A549 (cell line): ENCODE measurements at places on chromosomes 6 and 20. TPM values are rescaled to one million over a fixed set of nuclear protein-coding genes. Genes with fewer than 3 reads are reported as not detected.

The ARID1B gene
- polyA plus RNA-seq: 13.5 to 14.3 TPM (median 14.1 TPM) in 3 replicates

GRCh38 chr20:16553684-16554083 lies 19.6 kb downstream of the KIF16B start:
- no peak for DNase-seq

The SYCP2 gene
- polyA plus RNA-seq: 0.50 to 0.84 TPM (median 0.52 TPM) in 3 replicates

The BIRC7 gene
- 3.2 to 4.9 TPM (median 4.9 TPM) in 3 replicates for polyA plus RNA-seq

DNA sequence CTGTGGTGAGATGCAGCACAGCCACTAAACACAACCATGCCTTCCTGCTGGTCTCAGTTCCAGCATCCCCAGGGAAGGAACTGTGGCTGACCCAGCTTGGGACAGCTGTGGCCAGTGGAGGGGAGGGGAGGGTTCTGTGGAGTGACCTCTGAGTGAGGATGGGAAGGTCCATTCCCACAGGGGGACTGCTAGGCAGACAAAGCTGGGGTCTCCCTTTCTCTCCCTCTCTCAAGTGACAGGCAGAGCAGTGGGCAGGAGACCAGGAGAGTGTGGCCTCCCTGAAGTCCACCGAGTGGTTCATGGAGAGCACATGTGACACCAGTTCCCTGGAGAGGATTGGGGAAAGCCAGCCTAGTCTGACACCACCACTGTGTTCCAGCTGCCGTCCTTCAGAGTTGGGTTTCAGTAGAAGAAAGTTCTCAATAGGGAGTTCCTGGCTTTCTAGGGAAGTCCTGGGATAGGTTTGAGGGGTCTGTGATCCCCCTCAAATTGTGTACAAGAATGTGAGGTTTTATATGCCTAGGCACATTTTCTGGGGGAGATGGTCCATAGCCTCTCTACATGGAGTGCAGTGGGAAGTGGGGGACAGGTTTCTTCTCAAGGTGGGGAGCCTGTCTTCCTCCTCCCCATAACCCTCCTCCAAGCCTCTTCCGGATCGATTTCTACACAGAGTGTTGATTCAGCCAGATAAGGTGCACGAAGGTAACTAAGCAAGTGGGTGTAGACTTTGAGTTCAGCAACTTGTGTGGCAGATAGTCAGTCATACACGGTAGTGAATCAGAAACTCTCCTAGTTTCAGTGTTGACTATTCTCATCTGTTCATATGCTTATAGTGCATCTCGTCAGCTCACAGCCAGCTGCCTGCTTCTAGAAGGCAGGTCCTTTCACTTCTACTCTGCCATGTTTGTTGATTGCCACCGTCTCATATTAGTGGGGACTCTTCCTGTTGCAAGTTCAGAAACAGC lies 18.9 kb downstream of the MANBAL start:
- DNase-seq: no peak

The OGFR gene
- polyA plus RNA-seq: 33.7 to 36.7 TPM (median 35.6 TPM) in 3 replicates

DNA sequence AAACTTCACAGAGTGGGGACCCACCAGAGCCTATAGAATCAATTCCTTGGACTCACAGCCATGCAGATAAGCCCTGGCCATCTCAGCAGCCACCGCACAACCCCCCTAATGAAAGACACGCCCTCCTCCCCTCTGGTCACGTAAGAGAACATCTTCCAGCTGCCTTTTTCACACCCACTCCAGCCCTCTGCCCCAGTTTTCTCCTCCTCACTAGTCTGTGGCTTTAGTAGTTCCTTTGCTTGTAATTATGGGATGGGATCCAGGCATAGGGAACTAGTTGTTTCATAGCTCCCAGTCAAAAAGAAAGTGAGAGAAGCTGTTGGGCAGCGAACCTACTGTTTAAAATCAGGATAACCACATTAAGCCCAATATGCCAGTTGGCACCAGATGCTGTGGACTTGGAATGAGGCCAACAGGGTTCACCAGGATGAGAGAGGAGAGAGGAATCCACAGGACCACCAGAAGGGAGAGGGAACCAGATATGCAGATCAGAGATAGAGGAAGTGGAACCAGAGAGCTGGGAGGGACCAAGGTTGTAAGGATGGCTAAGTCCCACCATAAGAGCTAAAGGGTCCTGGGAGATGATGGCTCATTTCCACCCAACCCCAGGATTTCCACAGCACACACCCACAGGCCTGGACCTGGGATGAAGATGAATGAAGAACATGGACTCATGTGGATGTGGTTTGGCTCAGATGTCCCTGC lies 9.0 kb upstream of the BTN3A1 start:
- no peak for DNase-seq

The GSTA4 gene
- 12.6 to 13.3 TPM (median 12.8 TPM) in 3 replicates for polyA plus RNA-seq

DNA sequence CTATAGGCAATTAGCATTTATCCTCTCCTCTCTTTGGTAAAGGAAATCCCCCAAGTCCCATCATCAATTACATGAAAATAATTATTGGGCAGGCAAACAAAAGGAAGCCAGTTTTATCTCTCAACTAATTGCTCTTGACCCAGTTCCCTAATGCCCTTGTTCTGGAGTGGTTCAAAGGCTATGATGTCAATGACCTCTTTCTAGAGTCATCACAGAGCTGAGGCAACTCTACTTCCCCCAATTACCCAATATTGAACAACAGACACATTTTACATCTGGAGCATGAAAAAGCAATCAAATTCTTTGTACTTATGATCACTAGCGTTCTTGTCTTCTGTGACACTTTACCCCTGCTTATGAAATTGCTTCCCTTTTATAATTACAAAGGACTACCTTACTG lies 43.5 kb downstream of the NT5E start:
- no peak for DNase-seq

DNA sequence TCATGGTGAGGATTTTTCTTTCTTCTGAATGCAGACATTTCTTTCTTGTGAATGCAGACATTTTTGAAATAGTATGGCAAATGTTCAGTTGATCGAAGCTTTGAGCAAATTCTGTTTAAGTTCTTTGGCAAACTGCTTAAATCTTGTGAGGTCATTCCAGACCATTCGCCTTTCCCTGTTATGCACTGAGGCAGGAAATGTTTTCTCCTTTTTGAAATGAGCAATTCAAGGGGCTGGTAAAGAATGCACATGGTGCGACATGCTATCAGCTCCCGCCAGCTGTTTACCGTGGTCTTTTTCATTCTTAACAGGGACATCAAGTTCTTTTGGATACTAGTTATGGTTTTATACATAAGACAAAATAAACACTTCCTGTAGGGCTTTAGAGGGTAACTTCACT lies 112.0 kb upstream of the CCN2 start:
- no peak for DNase-seq

- DNase-seq: no peak
These were observed 900.5 kb downstream of the C6orf118 start for GRCh38 chr6:164408868-164409267.
